ENCODE measurements at places on chromosomes 11 and 22. TPM values are rescaled to one million over a fixed set of nuclear protein-coding genes. Genes with fewer than 3 reads are reported as not detected.

DNA sequence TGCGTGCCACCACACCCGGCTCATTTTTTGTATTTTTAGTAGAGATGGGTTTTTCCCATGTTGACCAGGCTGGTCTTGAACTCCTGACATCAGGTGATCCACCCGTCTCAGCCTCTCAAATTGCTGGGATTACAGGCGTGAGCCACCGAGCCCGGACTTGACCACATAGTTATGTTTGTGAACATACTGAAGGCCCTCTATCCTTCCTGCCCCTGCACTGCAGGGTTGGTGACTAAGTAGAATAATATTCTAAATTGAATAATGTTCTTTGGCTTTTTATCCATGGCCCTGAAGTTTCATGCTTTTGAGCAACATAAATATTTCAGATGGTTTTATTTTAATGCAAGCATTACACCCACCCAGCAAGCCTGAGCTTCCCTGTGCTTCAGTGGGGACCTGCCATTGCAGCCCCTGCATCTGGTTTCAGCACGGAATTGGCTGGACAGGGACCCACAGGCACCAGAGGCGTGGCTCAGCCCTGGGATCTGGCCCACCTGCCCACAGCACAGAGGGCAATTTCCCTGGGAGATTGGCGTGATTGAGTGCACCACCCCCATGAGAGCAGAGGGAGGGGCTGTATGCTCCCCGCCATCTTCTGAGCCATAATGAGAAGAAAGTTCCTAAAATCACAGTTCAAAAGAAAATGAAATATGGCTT is 460.5 kb downstream of the BRD1 start:
- H3K36me3 ChIP-seq: no peaks in the 10 kb centered on the region
- H3K4me3 ChIP-seq: no peak overlapping the region
- H3K4me1 ChIP-seq: no peaks in the 10 kb centered on the region
- DNase-seq: no peak
- H3K27me3 ChIP-seq: peaks cover 3% of the 10 kb centered on the region
- H3K27ac ChIP-seq: no peak overlapping the region

The EFEMP2 gene
- total RNA-seq: 37.6 TPM

The TMPRSS4 gene
- total RNA-seq: not detected

GRCh38 chr11:34784318-34784841 is 131.8 kb downstream of the APIP start:
- no peaks in the 10 kb centered on the region for H3K4me1 ChIP-seq
- DNase-seq: no peak
- no peak overlapping the region for H3K27ac ChIP-seq
- H3K27me3 ChIP-seq: peaks cover 23% of the 10 kb centered on the region
- no peak overlapping the region for H3K4me3 ChIP-seq
- no peaks in the 10 kb centered on the region for H3K36me3 ChIP-seq
